Stimulated activated naive CD8-positive, alpha-beta T cell treated with anti-CD3 and anti-CD28 coated beads, Interleukin-15, Interleukin-2, amounts not matched to agents 100 U/mL and 50 U/mL, for 24 hours (primary cell): ENCODE measurements at places on chromosomes 12 and 14.

- no peak for DNase-seq
Observed at GRCh38 chr14:23446291-23446851, 10.9 kb upstream of the MYH7 start.

GRCh38 chr12:116164250-116165035, 113.0 kb downstream of the MED13L start:
- no peak for DNase-seq

DNA sequence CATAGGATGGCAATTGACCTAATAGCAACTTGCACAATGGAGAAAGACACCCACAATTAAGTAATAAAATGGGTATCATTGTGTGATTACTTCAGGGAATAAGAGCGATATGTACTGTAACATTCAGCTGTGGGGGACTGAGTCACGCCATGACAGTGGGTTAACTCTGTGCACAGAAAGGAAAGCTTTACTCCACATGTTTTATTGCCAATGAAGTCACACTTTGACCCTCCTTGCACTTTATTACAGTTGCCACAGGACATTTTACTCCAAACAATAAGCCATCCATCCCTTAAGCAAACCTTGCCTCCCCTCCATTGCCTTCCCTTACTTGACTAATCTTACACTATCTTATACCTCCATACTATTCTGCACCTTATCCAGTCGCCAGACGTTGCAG, 403.1 kb downstream of the VRK1 start:
- no peak for DNase-seq

DNA sequence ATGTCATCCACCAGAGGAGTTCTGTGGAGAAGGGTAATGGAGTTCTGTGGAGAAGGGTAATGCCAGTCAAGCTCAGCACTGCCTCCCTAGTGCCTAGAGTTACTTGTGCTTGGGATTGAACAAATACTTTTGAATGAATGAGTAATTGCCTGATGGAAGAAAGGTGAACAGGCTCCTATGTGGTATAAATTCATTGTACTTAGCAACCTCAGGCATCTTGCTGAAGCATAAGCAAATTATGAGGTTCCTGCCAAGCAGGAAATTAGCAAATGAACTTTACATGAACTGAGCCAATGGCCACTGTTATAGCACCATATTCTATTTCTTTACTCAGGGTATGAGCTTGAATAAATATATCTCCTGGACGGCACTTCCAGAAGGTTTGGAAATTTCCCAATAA, 1047.2 kb downstream of the SLC6A15 start:
- DNase-seq = no peak

- no peak for DNase-seq
Observed at GRCh38 chr14:87492561-87492960, 500.4 kb downstream of the GALC start.

DNA sequence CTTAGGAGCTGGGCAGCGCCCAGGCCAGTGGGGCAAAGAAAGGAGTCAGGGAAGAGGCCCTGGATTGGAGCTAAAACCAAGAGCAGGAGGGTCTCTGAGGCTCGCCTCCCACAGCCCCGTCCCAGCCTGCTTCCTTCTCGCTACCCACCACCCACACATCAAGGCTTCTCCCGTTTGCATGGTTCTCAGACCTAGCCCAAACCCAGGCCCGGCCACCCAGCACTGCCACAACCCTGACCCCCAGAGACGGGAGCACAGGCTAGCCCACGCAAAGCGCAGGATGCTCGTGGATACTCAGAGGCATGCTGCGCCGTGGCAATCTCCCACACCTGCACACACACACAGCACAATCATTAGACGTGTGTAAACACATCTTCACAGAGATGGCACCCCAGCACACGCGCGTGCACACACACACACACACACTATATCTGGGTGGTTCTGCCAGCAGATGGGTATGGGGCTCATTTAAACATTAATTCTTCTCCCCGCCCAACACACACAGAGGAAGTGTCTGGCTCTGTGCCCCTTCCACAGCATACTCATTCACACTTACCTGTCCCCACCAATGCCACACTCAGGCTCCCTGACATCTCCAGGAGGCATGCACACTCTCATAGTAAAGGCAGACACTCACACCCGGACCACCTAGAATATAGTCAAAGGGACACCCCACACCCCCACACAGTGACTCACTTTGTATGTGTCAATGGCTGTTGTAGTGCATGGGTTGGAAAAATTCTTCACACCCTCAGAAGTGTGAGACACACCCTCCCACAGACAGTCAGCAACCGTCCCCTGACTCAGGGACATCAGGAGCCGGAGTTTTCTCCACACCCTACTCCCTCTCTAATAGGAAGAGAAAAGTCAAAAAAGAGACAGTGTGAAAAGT, 1.1 kb downstream of the CARMIL3 start:
- peak; percentile 72 for DNase-seq

- no peak for DNase-seq
Observed at GRCh38 chr12:97292588-97292987, 170.0 kb upstream of the RMST start.

DNA sequence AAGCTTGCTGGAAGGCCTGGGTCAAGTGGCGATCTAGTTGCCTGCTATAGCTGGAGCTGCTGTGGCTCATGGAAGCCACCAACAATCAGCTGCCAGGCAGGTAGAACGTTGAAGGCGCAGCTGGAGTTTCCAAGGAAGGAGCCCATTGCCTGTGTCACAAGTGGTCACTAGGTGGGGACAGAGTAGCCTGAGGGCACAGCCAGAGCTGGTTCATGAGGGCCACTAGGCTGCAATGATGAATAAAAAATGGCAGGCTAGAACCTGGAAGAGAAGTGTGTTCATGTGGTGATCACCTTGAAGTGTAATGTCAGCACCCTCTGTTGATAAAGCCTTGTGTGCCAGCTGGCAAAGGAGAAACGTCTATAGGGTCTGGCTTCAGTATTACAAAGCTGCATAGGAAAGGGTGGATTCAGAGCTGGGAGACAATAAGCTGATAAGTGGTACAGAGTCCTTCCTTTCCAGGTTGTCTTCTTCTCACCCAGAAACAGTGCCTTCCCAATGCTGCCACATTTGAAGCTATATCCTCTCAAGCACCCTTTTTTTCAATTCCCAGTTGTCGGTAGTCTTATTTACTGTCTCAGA, 165.8 kb downstream of the EMP1 start:
- DNase-seq = peak; percentile 65

DNA sequence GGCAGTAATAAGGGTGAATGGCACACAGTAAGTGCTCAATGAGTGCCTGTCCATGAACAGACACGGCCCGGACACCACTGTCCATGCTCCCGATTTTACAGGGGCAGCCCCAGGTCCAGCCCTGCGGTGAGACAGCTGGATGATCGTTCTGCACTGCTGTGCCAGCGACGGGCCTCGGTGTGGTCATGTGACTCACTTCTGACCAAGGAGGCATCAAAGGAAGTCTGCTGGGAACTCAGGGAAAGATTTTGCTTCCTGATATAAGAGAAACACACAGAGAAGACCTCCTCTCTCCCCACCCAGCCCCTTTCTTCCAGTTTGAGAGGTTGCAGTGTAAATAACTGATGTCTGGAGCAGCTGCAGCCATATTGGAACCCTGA, 126.6 kb downstream of the SCARB1 start:
- DNase-seq = no peak

DNA sequence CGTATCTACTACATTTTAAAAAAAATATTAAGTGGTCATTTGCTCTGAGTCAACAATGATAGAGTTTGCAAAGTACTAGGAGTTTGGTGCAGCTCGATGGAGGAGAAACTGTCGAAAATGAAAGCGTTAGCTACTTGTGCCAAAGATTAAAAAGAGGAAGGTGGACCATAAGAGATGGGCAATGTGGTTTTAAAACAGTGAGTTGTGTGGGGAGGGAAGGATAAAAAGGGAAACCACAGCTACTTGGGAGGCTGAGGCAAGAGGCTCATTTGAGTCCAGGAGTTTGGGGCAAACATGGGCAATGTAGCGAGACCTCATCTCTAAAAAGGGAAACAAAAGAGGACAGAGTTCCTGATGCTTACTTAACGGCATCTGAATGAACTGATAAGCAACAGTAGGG, 18.2 kb upstream of the STRAP start:
- DNase-seq = no peak

- DNase-seq = no peak
Observed at GRCh38 chr14:52079239-52079959, 10.5 kb upstream of the NID2 start.

GRCh38 chr12:76633415-76633814, 73.8 kb upstream of the OSBPL8 start:
- DNase-seq = no peak

DNA sequence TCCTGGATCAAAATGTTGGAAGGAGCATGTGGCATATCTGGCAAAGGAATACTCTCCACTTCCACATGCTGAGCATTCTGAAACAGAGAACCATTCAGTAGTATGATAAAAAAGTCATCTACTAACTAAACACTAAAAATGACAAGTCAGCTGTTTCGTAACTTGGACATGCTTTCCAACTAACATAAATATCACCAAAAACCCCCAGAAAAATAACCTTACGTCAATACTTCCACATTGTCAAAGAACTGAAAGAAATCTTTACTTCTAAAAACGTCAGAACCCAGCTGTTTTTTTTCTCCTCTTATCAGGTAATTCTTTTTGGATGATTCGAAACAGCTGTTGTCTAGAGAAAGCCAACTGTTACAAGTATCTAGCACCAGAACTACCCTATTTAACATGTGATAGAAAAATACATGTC, 8.2 kb downstream of the WBP11 start:
- no peak for DNase-seq

- DNase-seq = peak; percentile 9
Observed at GRCh38 chr14:93231129-93231979, 24.3 kb downstream of the UBR7 start.

- DNase-seq = no peak
Observed at GRCh38 chr14:63857466-63858030, 4.7 kb downstream of the SYNE2 start.

- DNase-seq = no peak
Observed at GRCh38 chr14:61026526-61026925, 45.5 kb downstream of the SLC38A6 start.

- DNase-seq = no peak
Observed at GRCh38 chr12:49021292-49021915, 2.8 kb upstream of the PRKAG1 start.

GRCh38 chr14:66254038-66254437, 232.1 kb upstream of the CCDC196 start:
- no peak for DNase-seq

- DNase-seq = no peak
Observed at GRCh38 chr14:96739200-96739910, 57.8 kb upstream of the VRK1 start.

DNA sequence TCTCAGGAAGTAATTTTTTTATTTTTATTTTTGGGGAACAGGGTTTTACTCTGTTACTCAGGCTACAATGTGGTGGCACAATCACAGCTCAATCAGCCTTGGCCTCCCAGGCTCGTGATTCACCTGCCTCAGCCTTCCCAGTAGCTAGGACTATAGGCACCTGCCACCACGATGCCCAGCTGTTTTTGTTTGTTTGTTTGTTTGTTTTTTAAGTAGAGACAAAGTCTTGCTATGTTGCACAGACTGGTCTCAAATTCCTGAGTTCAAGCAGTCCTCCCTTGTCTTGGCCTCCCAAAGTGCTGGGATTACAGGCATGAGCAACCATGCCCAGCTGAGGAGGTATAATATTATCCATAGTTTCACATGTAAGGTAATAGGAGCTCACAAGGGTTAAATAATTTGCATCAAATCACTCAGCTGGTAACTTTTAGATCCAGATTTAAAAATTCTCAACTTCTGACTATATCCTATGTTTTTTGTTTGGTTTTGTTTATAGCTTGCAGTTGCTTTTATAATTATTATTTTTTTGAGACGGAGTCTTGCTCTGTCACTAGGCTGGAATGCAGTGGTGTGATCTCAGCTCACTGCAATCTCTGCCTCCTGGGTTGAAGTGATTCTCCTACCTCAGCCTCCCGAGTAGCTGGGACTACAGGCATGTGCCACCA, 629.3 kb downstream of the DIO2 start:
- no peak for DNase-seq

DNA sequence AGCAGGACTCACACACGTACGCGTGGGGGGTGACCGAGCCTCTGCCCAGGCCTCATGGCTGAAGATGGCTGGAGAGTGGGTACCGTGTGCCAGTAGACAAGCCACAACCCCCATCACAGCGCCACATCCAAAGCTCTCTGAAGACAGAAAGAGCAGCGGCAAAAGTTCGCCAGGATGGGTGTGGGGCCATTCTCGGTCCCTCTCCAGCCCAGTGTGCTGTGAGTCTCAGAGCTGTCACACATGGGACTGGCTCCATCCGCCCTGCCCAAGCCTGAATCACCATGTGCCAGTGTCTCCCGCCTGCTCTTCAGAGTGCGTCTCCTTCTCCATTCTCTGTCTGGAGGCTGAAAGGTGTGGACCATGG, 5.7 kb downstream of the TMEM179 start:
- no peak for DNase-seq

- no peak for DNase-seq
Observed at GRCh38 chr12:92414170-92415070, 268.8 kb upstream of the BTG1 start.

- DNase-seq = no peak
Observed at GRCh38 chr14:51285120-51285519, 45.1 kb downstream of the TMX1 start.

DNA sequence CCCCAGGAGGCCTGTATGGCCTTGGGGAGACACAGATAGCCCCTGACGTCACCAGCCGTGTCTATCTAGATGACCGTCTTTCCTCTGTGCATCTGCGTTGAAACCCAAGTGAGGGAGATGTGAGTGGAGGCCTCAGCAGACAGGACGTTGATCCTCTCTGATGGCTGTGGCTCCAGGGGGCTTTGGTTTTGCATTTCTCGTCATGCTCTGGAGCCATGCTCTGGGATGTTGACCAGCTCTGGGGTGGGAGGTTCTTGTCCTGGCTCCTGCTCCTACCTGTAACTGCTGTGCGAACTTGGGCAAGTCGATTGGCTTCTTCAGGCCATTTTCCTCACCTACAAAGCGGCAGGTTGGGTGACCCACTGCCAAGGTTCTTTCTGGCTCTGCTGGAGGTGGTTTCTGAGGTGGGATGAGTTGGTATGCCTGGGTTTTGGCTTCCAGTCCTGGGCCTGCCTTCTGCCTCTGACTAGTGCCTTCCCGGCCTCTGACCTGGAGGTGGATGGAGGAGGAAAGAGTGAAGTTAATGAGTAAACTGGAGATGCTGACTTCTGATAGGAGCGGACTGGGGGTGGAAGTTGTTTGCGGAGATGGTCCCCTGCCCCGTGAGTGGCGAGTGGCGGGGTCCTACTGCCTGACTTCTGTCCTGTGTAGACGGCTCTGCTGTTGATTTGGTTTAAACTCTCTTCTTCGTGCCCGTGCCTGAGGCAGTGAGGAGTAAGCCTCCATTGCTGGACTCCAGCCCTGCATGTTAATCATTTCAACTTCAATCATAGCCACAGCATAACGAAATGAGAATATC, 8.4 kb downstream of the TSPAN9 start:
- DNase-seq = no peak

DNA sequence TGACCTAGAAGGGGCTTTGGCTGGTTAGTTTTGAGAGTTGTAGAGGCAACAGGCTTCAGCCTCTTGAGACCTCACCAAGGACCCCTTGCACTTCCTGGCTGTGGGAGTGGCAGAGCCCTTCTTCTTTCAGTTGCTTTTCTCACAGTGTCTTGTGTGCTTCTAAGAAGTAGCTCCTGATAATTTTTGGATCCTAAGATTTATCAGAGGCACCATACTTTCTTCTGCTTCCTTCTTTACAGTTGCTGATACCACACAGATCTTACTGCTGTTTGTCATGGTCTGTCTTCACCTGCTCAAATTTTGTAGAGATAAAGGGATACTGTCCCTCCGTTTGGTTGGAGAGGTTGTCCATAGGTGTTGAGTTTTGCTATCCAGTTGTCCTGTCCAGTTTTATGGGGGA, 33.8 kb downstream of the VRK1 start:
- no peak for DNase-seq
